ENCODE measurements at places on chromosomes 3 and 15.
A peak's percentile ranks its signal among the peaks of the same experiment; 100 is the strongest.

DNA sequence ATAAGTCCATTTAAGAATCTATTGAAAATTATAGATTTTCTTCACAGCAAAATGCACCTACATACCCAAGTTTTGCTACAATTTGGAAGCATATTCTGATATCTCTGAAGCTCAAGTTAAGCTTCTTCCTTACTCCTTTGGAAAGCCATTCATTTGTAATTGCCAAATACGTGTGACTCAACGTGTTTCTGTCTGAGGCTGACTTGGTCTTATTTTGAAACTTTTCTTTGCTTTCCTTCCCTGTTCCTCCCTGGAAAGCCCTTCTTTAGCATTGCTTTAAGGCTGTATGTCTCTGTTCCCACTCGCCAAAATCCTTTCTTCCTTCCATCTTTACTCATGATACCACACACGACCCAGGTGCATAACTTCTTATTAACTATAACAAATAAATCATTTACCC is 232.0 kb downstream of the ZBBX start:
- DNase-seq = peak; percentile 79

GRCh38 chr3:127395663-127396355 is 108.0 kb upstream of the PRR20G start:
- DNase-seq = no peak

DNA sequence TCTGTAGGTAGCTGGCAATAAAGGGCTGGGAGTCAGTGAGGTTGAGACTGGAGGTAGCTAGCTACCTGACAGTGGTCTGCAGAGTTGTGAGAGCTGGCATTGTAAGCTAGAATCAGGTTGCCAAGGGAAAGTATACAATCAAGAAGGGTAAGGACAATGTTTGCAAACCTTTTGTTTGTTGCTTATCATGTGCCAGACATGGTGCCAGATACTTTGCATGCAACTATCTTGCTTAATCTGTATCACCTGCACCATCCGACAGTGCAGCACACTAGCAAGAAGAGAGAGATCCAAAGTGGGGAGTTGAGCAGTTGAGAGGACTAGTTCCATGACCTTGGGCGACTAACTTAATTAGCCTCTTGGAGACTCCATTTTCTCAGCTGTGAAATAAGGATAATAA is 236.4 kb downstream of the PDCD6IP start:
- DNase-seq = no peak

DNA sequence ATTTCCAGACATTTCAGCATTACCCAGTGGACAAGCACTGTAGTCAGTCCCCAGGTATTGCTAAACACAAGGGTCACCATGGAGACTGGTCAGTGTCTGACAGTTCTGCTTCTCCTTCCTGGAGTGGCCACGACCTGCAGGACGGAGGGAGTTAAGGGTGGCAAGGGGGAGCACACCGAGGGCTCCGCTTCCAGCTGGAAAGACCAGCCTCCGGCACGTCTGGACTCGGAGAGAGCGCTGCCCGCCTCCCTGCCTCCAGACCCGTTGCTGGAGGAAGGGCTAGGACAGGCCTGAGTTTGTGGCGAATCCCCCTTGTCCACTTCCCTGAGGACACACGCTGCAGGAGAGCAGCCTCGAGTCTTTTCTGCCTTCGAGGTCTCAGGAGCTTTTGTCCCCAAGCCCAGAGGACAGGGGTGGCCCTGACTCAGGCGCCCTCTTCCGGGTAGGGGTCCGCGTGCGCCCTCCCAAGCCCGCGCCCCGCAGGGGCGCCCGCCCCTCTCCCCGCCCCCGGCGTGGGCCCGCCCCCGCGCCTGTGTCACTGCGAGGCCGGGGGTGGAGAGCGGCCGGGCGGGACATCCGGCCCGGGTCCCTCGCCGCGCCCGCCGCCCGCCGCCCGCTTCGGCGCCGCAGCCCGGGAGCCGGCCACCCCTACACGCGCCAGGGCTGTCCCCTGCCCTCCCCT is at the start of gene CHST14:
CHST14 (plus strand) TSS at position 562 of the 682 bp plus-strand sequence. CDS start 230 bp downstream, outside the sequence.
- DNase-seq = peak; percentile 70

DNA sequence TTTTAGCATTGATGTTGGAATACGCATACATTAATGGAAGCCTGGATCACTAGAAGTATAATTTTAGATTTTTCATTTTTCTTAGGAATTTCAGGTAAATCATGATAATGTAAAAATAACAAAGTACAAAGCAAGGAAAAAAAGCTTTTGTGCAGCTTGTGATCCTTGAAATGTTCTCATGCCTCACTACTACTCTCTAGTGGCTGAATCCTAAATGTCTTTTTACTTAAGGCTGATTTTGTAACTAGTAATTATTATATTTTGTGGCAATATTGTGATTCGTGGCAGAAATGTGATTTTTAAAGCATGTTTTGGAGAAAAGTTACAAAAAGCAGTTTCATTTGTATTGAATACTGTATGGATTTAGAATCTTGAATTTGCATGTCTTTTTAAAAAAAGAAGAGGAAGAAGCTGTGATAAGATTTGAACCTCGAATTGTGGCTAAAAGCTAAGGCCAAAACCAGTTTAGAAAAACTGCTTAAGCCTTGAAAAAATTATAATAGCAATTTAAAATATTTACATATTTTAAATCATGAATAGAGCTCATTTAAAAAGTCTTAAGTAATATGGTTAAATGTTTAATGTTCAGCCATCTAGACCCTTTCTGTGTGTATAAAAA is 39.0 kb downstream of the U2SURP start:
- peak; percentile 51 for DNase-seq

DNA sequence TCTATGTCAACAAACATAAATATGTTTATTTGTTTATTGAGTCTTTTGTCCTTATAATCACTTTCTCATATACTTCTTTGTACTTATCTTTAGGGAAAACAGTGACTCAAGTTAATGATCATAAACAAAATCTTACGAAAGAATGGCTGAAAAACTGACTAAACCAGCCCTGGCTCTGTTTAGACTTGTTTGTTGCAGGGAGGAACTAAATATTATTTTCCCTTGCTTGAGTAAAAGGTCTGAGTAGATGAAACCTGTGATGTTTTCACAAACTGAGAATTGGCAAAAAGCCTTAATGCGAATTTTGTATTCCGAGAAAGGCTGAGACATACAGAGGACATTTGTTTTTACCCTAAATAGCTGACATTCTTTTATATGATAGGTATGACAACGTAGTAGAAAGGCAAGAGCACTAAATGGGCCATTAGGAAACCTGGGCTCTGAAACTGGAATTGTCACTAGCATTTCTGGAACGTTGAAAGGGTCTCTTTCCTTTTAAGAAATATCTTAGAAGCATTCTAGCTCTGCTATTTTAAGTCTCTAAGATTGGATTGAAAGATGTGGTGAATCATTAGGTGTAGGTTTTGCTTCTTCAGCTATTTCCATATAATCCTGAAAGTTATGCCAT is 18.2 kb upstream of the CLDN16 start:
- DNase-seq = no peak

- DNase-seq = no peak
These were observed 38.8 kb downstream of the AKAP13 start for GRCh38 chr15:85419161-85419560.

GRCh38 chr3:168248383-168249204 is 152.9 kb upstream of the GOLIM4 start:
- no peak for DNase-seq

DNA sequence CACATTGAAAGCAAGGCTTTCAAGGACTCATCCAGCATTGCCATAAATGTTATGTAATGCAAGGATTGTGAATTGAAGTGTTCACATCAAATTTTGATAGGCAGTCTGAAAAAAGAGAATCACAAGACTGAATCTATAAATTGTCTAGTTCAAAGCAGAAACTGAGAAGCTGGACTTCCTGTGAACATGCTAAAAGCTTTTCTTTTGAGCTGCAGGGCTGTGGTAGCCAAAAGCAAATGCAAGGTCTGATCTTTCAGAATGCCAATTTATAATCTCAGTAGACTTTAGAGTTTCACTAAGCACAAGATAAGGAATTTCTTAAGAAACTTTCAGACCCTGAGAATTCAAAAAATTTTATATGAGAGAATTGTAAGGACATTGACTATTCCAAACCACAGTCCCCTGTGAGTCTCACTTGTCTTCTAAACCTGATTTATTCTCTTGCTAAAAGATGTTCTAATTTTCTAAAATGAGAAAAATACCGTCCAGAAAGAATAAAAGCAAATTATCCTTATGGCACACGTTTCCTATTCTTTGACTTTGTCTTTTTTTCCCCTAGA is 1700.3 kb downstream of the OTOL1 start:
- DNase-seq = no peak

- no peak for DNase-seq
These were observed 14.7 kb downstream of the SKIC8 start for GRCh38 chr15:78284758-78285157.

GRCh38 chr15:81752546-81752942 is 293.3 kb downstream of the MEX3B start:
- DNase-seq = no peak

DNA sequence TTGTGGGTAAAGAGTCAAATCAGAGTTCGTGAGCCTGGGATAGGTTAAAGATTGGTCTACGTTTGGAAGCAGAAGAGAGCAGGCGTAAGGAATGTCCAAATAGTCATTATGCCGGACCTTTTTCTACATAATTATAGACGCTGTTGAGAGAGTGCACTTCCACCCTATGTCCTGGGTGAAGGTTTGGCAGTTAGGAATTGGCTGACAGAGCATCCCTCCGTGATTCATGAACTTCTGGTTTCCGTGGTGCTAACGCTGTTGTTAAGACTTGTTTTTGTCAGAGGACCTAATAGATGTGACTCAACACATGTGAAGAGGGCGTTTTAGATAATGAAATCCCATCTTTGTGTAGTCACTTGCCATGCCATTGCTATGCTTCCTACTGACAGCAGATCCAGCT is 1.1 kb downstream of the EAF1 start:
- DNase-seq = peak; percentile 37

- no peak for DNase-seq
These were observed 32.5 kb upstream of the MINAR1 start for GRCh38 chr15:79399606-79400005.

- DNase-seq = no peak
These were observed 74.0 kb downstream of the DHX36 start for GRCh38 chr3:154250291-154250690.

- DNase-seq = no peak
These were observed 39.5 kb upstream of the CHRNB4 start for GRCh38 chr15:78680431-78681075.

DNA sequence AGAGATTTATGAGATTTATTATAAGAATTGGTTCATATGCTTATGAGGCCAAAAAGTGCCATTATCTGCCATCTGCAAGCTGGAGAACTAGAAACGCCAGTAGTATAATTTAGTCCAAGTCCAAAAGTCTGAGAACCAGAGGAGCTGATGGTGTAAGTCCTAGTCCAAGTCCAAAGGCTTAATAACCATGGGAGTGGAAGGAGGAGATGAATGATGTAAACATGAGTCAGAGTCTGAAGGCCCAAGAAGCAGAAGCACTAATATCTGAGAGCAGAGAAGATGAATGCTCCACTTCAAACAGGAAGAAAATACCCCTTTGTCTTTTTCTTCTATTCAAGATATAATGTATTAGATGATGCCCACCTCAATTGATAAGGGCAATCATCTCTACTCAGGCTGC is 185.7 kb downstream of the CGGBP1 start:
- no peak for DNase-seq

DNA sequence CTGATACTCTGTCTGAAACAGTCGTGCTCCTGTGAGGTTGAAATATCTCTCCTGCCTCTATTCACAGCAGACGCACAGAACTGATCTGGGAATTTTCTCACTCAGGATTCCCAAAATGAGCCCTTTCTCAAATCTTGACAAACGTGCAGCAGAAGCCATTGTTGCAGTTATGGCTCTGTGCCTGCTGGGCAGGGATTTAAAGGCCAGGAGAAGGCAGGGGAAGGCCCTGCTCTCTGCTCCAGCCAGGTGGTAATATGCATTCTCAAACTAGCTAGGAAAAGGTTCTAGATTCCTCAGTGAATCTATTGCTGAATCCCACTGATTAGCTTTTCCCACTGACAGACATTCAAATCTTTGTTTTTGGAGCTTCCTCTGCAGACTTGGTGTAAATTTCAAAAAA is 2.2 kb downstream of the MINAR1 start:
- no peak for DNase-seq

DNA sequence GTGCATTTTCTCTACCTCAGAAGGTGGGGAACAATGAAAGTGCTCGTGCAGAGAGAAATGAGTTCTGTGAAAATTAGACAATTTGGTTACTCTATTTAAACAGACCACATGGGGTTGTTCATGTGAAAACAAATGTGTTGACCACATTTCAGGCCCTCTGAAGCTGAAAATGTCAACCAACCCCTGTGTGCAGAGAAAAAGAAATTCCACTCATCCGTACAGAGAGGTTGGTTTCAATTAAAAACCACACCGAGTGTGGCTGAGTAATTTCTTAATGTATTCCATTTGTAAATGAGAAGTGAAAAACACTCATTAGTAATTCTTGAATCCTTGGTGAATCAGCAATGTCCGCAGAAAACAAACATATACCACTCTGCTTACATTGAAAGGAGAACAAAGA is 46.9 kb upstream of the SLC7A14 start:
- DNase-seq = no peak
